ENCODE measurements at places on chromosomes 13 and 19.

- no peak for DNase-seq
Measured at GRCh38 chr13:31964168-31964567, 67.4 kb upstream of the FRY start.

GRCh38 chr13:41756198-41756880 is 204.6 kb downstream of the VWA8 start:
- no peak for DNase-seq

- DNase-seq = no peak
Measured at GRCh38 chr19:34337739-34338138, 27.3 kb upstream of the GPI start.

- no peak for DNase-seq
Measured at GRCh38 chr19:13981021-13981420, 25.1 kb downstream of the RFX1 start.

- no peak for DNase-seq
Measured at GRCh38 chr13:85825454-85825853, 26.2 kb upstream of the SLITRK6 start.

- DNase-seq = no peak
Measured at GRCh38 chr13:70473907-70474306, 365.7 kb upstream of the KLHL1 start.

- no peak for DNase-seq
Measured at GRCh38 chr13:104987621-104988020, 1547.8 kb downstream of the EFNB2 start.

- no peak for DNase-seq
Measured at GRCh38 chr19:56126983-56127780, 6.1 kb upstream of the ZNF787 start.

DNA sequence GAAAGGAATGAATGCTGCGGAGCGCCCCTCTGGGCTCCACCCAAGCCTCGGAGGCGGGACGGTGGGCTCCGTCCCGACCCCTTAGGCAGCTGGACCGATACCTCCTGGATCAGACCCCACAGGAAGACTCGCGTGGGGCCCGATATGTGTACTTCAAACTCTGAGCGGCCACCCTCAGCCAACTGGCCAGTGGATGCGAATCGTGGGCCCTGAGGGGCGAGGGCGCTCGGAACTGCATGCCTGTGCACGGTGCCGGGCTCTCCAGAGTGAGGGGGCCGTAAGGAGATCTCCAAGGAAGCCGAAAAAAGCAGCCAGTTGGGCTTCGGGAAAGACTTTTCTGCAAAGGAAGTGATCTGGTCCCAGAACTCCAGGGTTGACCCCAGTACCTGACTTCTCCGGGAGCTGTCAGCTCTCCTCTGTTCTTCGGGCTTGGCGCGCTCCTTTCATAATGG is 8.6 kb downstream of the PDX1 start:
- no peak for DNase-seq

GRCh38 chr19:27974082-27974513 is 1238.9 kb downstream of the UQCRFS1 start:
- no peak for DNase-seq

GRCh38 chr19:58555920-58556621 is 1.2 kb upstream of the CHMP2A start:
- no peak for DNase-seq

DNA sequence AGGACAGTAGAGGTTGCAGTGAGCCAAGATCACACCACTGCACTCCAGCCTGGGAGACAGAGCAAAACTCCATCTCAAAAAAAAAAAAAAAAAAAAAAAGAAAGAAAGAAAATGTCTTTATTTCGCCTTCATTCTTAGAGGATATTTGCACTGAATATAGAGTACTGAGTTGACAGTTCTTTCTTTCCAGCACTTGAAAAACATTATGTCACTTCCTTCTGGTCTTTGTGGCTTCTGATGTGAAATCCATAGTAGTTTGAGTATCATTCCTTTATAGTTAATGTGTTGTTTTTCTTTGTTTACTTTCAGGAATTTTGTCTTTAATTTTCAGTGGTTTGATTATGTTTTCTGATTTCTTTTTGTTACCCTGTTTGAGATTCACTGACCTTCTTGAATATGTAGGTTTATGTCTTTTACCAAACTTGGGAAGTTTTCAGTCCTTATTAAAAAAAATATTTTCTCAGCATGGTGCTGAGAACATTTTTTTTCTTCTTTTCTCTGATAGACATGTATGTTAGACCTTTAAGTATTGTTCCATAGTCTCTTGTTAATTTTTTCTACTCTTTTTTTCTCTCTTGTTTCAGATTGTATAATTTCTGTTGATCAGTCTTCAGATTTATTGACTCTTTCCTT is 50.1 kb downstream of the PCCA start:
- no peak for DNase-seq

All from GOT3 (cell line).